ENCODE measurements at places on chromosomes 11 and 22.
A peak's percentile ranks its signal among the peaks of the same experiment; 100 is the strongest.

GRCh38 chr22:38740116-38740723 is 15.6 kb downstream of the SUN2 start:
- no peak for DNase-seq

DNA sequence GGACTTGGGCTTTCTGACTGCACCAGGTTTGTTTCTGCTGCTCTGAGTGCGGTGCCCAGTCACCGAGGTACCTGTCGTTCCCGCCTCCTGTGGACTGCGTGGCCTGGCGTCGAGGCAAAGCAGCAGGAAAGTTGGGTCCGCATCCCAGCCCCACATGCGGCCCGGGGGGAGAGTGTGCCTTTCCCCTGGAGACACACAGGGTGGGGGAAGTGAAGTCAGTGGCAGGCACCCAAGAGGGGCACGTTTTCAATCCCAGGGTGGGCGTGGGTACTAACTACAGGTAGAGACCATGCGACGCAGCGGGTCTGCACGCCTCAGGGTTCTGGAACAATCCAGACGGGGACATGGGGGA is 25.3 kb upstream of the GRAMD4 start:
- no peak for DNase-seq

DNA sequence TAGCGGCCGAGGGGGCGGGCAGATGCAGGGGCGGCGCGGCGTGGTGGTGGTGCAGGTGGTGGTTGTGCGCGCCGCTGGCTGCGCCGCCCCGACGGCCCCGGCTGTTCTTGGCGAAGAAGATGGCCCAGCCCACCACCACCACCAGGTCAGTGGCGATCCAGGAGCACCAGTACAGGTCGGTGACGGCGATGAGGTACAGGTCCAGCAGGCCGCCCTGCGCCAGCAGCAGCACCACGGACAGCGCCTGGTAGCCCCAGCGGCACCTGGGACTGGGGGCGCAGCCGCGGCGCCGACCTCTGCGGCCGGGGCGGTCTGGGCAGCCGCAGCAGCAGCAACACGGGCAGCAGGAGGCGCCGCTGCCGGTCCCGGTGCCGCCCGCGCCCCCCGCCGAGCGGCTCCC is 879 bp downstream of the TMEM121B start:
- peak; percentile 19 for DNase-seq

- DNase-seq = peak; percentile 3
These were observed 76.1 kb downstream of the SOX6 start for GRCh38 chr11:16280256-16280682.

DNA sequence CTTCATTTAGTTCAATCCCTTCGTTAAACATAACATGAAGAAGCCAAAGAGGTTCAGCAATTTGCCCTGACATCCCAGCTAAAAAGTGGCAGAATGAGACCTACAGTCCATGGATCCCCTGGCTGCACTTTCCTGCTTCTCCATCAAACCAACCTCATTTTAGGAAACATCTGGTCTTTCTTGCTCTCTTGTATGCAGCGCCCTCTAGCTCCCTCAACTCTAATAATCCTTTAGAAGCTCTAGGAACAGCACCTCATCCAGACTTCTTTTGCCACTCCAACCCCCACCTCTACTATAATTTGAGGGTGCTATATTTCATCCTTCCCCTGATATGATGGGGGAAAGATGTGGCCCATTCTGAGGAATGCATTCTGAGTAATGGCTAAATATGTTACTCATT is 7.4 kb downstream of the CNTF start:
- peak; percentile 80 for DNase-seq

- DNase-seq = no peak
These were observed 76.7 kb downstream of the TRIM29 start for GRCh38 chr11:120061036-120061760.

GRCh38 chr11:44627165-44627789 is 61.8 kb downstream of the CD82 start:
- no peak for DNase-seq

GRCh38 chr11:106706355-106706754 is 311.9 kb downstream of the GUCY1A2 start:
- DNase-seq = peak; percentile 86

GRCh38 chr22:43849731-43850130 is 12.6 kb downstream of the SULT4A1 start:
- DNase-seq = no peak

- DNase-seq = no peak
These were observed 13.7 kb downstream of the PACS1 start for GRCh38 chr11:66083767-66084166.

GRCh38 chr11:69063652-69064260 is 15.0 kb downstream of the TPCN2 start:
- no peak for DNase-seq

DNA sequence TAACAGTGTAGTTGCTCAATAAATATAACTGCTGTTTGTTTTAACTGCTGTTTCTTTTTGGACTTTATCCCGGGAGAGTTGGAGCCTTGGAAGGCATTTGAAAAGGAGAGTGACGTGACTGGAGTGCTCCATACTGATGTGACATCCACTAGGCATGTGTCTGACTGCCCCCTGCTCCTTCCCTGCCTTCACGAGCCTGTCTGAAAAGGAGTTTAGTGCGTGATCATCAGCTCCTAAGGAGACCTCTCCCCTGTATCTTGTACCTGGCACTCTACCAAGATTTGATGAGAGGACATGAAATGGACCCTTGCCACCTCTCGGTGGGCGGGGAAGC is 22.9 kb downstream of the ZBTB16 start:
- DNase-seq = peak; percentile 73

GRCh38 chr22:27152033-27152432 is 494.6 kb downstream of the MIAT start:
- DNase-seq = no peak

- no peak for DNase-seq
These were observed 13.6 kb upstream of the RFPL2 start for GRCh38 chr22:32218470-32218869.

- DNase-seq = no peak
These were observed 89.5 kb upstream of the KCNQ1OT1 start for GRCh38 chr11:2789331-2789730.

DNA sequence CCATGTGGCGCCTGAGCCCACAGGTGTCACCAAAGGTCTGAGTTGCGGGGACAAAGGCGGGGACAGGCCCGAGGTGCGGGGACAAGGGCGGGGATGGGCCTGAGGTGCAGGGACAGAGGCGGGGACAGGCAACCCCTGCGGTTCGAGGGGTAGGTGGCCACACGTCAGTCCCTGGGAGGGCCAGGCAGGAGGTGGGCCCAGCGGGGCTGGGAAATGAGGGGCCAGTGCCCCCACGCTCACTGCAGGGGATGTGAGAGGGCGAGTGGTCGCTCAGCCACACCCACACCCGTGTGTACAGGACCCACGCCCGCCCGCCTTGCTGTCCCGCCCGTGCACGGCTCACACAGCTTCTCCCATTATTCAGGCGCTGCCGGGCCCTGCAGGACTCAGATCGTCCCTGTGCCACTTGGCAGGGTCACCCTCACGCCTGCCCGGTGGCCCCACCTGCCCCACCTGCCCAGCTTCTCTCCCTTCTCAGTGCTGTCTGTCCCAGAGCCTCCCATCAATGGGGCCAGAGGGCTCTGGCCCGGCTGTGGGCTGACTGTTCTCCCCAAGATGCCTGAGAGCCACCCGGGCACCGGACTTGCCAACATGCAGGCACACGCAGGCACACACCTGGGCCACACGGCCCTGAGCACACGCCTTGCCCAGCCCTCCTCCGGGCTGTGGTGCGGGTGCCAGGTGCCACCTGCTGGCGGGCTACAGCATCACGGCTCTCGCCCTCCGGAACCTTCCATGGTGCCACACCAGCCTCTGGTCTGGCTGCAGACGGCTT is 14.2 kb upstream of the MUC6 start:
- peak; percentile 67 for DNase-seq

GRCh38 chr11:34366522-34366921 is 8.7 kb upstream of the ABTB2 start:
- peak; percentile 44 for DNase-seq

- DNase-seq = no peak
These were observed 144.7 kb upstream of the LMO1 start for GRCh38 chr11:8408151-8408941.

GRCh38 chr11:125470355-125470754 is 25.7 kb downstream of the FEZ1 start:
- no peak for DNase-seq

- DNase-seq = no peak
These were observed 7.3 kb upstream of the CTSC start for GRCh38 chr11:88344869-88345268.

GRCh38 chr22:36323855-36324331 is 63.9 kb downstream of the MYH9 start:
- DNase-seq = peak; percentile 59

DNA sequence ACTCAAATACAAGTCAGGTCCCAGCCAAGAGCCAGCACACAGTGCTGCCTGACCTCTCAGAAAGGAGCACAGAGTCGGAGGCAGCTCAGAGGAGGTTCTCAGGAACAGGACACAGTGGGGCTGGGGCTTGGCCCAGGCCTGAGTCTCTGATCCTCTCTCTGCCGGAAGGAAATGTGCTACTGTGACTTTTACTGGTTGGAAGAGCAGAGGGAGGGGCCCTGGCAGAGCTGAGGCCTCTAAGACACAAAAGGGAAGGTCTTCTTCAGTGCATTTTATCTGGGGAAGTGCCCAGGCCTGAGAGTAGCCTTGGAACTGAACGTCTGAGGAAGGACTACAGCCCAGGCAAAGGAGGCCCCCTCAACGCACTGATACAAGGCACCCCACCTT is 16.2 kb upstream of the CASTOR1 start:
- peak; percentile 70 for DNase-seq

DNA sequence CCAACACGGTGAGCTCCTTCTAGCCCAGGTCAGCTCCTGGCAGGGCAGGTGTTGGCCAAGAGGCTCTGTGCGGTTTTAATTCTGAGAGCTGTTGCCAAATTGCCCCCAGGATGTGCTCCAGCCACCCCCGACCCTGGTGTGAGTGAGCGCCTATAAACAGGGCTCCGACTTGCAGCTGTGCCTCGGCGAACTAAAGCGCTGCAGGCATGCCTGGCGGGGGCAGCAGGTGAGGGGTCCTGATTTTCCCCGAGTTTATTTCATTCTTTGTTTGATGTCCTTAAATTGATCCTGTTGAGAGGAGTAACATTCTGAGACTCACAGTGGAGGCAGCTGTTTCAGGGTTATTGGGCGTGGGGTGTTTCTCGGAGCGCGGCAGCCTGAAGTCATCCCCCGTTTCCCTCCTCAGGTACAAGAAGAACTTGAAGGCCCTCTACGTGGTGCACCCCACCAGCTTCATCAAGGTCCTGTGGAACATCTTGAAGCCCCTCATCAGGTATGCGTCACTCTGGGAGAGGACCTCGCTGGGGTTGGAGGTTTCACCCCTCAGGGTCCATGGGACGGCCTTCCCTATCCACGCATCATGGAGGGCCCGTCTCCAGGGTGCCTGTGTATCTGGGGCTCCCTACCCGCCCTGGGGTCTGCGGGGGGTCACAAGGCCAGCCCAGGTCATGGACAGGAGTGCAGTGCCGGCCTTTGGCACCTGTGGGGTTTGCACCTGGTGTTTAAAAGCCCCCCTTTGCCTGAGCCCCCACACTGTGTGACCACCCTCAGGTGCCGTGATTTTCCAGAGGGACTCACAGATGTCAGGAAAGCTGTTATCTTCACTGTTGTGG is 62.1 kb downstream of the ARHGAP8 start:
- DNase-seq = no peak

DNA sequence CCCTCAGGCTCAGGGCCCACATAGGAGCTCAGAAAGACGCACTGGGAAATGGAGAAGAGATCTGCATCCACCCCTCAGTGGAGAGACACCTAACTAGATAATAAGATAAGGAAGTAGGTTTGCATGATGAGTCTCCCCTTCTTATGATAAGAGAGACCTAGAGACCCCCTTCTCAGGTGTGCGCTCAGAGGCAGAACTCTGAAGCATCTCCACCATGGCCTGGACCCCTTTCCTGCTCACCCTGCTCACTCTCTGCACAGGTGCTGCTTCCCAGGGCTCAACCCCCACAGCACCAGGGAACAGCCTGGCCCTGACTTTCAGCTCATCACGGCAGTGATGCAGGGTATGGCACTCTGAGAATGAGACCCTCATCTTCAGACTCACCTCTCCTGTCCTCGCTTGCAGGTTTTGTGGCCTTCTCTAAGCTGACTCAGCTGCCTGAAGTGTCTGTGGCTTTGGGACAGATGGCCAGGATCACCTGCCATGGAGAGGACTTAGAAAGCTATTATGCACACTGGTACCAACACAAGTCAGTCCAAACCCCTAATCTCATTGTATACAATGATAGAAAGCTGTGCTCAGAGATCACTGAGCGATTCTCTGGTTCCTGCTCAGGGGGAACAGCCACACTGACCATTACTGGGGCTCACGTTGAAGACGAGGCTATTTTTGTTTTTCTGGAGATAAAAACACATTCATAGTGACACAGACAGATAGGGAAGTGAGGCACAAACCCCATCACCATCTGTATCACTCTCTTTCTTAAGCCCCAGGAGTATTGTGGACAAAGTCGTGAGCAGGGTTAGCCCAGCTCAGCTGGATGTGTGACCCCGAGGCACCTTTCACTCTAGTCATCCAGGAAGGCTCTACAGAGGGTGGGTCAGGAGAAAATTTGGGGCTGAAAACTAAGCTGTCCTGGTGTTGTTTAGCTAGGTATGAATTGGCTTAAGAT is 29.7 kb upstream of the IGLL5 start:
- no peak for DNase-seq

DNA sequence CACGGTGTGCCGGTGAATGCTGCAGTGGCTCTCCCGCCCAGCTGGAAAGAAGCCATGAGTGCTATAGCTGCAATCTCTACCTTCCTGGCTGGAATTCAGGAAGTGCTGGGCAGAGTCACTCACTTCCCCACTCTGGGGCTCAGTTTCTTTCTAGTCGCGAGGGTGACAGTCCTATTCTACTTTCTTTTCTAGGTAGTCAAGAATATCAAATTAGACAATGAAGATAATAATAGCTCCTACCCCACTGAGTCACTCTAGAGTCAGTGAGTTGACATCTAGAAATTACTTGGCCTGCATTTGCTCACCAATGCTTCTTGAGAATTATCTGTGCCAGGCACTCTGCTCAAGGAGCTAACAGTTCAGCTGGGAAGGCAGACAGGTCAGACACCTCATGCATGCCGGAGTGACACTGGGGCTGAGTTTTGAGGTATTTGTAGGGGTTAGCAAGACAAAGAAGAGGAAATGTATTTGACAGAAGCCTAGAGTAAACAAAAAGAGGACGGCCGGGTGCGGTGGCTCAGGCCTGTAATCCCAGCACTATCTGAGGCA is 3.2 kb downstream of the CENPM start:
- peak; percentile 44 for DNase-seq

DNA sequence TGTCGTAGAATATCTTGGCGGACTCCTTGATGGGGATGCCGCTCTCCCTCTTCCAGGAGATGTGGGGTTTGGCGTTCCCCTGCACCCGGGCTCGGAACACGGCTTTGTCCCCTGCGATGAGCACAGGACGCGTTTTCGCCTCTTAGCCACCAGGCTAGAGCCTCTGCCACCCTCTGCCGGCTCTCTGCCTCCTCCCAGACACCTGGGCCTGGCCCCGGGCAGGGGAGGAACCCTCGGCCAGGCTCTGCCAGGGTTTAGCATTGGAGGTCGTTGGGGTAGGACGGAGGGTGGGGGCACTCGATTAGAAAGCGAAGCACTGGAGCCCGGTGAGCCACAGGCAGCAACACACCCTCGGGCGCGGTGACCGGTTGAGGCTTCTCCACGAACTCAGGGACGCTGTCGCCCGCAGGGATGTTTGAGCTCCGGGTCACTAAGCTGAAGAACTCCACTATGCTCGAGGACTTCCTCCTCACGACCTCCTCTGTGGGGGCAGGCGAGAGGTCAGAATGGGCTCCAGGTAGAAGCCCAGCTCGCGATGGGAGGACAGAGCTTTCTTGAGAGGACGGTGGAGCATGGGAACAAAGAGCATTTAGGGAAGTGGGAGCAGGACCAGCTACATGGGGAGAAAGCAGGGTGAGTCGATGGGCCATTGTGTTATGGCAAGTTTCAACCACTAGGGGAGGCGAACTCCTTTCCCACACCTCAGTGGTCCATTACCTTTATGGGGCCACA is 4.3 kb downstream of the IGSF22 start:
- peak; percentile 52 for DNase-seq

GRCh38 chr11:118536726-118537125 is 5.7 kb downstream of the TMEM25 start:
- DNase-seq = no peak

Data from cardiac fibroblast (primary cell).